Occipital lobe (tissue), 3 donors: ENCODE measurements at places on chromosomes 3 and 15.

- no peak for DNase-seq
Measured at GRCh38 chr3:156770699-156771414, 55.3 kb upstream of the LEKR1 start.

DNA sequence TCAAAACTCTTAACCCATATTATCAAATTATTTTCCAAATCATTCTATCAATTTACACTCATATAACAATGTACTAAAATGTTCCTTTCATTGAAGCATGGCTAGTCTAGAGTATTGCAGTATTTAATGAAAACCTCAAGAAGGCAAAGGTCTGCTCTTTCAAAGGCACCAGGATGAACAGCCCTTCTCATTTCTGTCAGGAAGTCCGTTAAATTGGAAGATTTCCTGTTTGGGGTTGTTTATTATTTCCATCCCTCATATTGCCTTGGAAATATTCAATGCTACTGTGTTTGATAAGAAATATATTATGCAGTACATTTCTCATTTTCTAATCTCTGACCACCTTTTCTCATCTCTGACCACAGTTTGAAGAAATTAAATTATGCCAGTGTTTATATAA, 25.1 kb downstream of the ACKR4 start:
- DNase-seq, result no peak

DNA sequence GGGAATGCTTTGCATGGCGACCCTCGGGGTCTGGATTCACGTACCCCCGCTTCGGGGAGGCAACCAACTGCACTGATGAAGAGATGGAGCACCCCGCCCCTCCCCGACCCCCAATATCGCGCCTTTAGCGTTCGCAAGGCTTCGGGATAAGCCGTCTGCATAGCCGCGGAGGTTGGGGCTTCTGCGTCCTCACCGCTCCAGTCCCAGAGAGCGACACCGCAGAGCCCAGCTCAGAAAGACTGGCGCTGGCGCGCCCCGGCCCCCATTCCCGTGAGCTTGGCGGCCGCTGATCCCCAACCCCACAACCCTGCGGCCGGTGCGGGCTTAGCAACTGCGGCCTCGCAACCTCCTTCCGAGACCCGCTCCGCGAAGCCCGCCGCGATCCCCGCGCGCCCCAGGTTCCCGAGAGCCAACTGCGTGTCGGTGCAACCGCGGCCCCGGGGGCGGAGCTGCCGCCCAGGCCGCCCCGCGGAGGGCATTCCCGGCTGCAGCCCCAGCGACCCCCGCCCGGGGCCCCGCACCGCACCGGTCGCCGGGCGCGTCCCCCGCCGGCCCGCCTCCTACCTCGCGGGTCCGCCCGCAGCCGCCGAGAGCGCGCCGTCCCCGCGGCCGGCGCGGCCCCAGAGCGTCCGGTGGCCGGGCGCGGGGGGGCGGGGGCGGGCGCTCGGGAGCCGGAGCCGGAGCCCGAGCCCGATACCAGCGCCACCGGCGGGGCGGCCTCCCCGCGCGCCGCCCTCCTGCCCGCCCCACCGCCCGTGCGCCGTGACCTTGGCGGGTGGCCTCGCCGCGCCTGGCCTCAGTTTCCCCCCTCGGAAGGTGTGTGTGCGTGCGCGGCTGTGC, 79.5 kb downstream of the IQSEC1 start:
- DNase-seq, result no peak

- no peak for DNase-seq
Measured at GRCh38 chr3:78139166-78139565, 1099.3 kb downstream of the ROBO2 start.

GRCh38 chr3:54347933-54348332, 225.6 kb downstream of the CACNA2D3 start:
- DNase-seq, result no peak

DNA sequence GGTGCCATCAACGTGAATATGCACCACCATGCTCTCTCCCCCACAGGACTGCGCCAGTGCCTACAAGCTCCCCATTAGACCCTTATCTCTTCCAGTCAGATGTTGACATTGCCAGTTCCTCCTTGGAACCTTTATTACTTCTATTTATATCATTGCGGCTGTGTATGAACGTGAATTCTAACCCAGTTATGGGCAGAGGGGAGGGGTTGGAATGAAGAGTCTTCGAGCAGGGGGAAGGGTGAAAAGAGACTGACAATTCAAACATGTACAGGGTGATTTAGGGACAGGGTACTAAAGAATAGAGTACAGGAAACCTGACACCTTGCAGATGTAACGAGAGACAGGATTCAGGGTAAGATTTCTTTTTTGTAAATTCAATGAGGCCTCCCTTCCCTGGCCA, 41.8 kb upstream of the ST6GAL1 start:
- DNase-seq, result no peak
